ENCODE measurements at places on chromosomes 3 and 15. TPM values are rescaled to one million over a fixed set of nuclear protein-coding genes. Genes with fewer than 3 reads are reported as not detected.

Gene SMAD6
- 32.9 TPM for total RNA-seq

Gene PLA2G4D
- total RNA-seq = not detected

Gene HAPLN3
- total RNA-seq = 23.6 TPM

Gene OXTR
- 8.9 TPM for total RNA-seq

Gene USP19
- total RNA-seq = 14.9 TPM

Gene FAM174B
- 9.1 TPM for total RNA-seq

Gene HTR3E
- not detected for total RNA-seq

Gene TGM5
- total RNA-seq = not detected

Gene VWA5B2
- total RNA-seq = 0.20 TPM

Gene LRRC2
- total RNA-seq = not detected

Gene CCR1
- not detected for total RNA-seq

Measured in A549 treated with dexamethasone at 1 μM for 4 hours (cell line).